ENCODE measurements at places on chromosomes 4 and X.
A peak's percentile ranks its signal among the peaks of the same experiment; 100 is the strongest.

GRCh38 chr4:138398322-138398721, 156.2 kb upstream of the SLC7A11 start:
- DNase-seq: no peak

GRCh38 chrX:134712272-134712671, 54.0 kb upstream of the PLAC1 start:
- no peak for DNase-seq

DNA sequence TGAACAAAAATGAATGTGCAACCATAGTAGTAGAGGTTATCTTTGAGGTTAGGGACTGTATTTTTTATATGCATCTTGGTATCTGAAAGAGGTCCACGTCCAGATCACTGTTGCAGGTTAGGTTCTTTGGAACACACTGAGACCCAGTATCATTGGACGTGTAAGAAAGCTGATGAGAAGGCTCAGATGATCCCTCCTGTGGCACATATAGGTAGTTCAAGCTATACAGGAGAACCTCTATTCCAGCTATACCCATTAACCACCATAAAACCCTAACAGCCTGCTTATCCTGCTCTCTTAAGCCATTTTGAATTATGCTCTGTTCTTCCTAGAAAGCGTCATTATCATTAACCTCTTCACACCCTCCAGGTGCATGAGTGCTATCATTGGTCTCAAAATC, 930.7 kb upstream of the HS3ST1 start:
- DNase-seq: no peak

GRCh38 chrX:123959281-123960063, 2.0 kb upstream of the STAG2 start:
- DNase-seq: no peak

DNA sequence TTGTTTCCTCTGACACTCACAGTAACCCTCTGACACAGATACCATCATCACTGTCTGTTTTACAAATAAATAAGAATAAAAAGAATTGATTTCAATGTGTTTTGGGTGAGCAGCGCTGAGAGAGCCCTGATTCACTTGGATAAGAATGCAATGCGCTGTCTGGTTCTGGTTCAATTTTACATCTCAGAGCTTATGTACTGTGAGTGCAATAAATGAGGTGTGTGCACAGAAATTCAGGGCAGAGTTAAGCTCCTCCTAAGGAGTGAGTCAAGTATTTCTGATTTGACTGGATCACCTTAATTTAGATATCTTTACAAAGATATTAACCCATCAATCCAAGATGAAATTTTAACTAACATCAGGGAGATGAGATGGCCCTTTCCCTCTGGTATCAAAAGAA, 11.2 kb downstream of the FAM9C start:
- DNase-seq: no peak

- DNase-seq: no peak
Observed at GRCh38 chr4:55138367-55138766, 13.0 kb upstream of the KDR start.

GRCh38 chr4:8646296-8647093, 53.9 kb downstream of the CPZ start:
- DNase-seq: no peak

GRCh38 chr4:176838601-176839433, 46.1 kb upstream of the VEGFC start:
- DNase-seq: no peak

DNA sequence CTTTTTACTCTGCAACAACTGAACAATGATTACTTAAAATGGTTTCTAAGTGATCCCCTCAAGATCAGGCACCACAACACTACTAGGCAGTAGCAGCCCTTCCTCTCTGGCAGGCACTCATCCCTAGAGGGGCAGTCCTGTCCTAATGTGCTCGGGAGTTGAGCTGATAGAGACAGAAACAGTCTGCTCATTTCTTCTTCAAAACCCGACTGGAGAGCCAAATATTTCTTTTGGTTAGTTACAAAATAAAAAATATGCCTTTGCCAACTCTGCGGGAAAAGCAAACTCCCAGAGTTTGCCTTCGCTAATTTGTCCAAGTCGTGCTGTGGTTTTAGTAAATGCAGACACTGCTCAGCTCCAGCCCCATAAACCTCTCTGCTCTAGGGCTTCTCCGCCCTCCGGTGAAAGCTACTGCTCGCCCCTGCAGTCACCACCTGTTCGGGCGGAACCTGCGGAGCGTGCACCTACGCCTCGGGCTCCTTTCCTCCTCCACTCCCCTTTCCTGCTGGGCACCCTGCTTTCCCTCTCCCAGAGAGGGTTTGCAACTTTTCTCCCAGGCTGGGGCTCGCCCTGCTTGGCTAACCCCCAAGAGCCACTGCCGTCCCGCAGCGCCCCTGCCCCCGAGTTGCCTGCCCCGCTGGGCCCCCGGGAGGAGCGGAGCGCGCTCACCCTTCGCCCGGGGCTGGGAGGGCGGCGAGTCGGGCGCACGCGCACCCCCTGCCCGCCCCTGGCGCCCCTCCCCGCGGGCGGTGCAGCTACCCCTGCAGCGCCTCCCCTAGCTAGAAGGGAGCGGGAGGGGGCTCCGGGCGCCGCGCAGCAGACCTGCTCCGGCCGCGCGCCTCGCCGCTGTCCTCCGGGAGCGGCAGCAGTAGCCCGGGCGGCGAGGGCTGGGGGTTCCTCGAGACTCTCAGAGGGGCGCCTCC, at the start of gene NPNT:
Gene NPNT, plus strand, starts transcription at position 812 of the 923 bp plus-strand sequence. CDS start 182 bp downstream, outside the sequence.
- DNase-seq: no peak

GRCh38 chr4:158827543-158827981, 58.7 kb downstream of the FNIP2 start:
- no peak for DNase-seq

GRCh38 chr4:151197247-151197646, 79.7 kb upstream of the PRSS48 start:
- no peak for DNase-seq

- no peak for DNase-seq
Observed at GRCh38 chr4:118968813-118969212, 80.2 kb downstream of the SYNPO2 start.

DNA sequence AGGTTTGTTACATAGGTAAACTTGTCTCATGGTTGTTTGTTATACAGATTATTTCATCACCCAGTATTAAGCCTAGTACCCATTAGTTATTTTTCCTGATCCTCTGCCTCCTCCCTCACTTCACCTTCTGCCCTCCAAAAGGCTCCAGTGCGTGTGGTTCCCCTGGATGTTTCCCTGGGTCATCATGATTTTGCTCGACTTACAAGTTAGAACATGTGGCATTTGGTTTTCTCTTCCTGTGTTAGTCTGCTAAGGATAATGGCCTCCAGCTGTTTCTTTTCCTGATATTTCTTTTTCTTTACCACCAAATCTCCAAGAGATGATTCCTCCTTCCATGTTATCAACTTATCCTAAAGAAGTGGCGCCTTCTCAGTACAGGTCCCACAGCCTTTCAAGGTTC, 543.1 kb upstream of the ADGRL3 start:
- no peak for DNase-seq

GRCh38 chr4:83556816-83557215, 20.9 kb downstream of the GPAT3 start:
- no peak for DNase-seq

DNA sequence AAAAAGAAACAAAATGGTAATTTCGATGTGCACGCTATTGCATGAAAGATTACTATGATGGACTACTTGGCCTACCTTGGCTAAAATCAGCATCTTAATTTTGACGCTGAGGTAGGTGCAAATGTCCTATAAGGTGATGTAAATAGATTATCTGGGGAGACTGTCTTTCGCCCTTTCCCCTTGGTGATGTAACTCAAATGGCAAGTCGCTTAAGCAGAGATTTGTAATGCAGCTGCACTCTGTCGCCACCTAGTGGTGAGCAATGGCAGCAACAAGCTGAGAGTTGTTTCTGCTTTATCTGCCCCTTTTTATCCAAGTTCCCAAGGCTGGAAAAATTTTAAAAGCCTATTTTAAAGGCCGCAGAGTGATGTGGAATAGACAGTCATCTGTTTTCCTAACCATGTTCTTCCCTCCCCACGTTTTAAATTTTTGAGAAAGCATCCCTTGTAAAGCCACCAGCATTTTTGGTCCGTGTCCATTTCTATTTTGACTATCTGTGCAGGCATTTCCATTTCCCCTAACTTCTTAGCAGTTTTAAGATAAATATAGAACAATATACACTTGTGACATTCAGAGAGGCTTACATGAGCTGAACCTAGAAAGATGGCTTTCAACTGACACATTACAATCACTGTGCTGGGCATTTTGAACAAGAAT, 62.4 kb upstream of the PDLIM3 start:
- DNase-seq: peak; percentile 56

GRCh38 chrX:11792461-11793421, 34.7 kb downstream of the MSL3 start:
- DNase-seq: peak; percentile 31

GRCh38 chr4:7885216-7886006, 54.2 kb downstream of the AFAP1 start:
- no peak for DNase-seq

GRCh38 chrX:13398839-13399238, 79.0 kb upstream of the ATXN3L start:
- no peak for DNase-seq

DNA sequence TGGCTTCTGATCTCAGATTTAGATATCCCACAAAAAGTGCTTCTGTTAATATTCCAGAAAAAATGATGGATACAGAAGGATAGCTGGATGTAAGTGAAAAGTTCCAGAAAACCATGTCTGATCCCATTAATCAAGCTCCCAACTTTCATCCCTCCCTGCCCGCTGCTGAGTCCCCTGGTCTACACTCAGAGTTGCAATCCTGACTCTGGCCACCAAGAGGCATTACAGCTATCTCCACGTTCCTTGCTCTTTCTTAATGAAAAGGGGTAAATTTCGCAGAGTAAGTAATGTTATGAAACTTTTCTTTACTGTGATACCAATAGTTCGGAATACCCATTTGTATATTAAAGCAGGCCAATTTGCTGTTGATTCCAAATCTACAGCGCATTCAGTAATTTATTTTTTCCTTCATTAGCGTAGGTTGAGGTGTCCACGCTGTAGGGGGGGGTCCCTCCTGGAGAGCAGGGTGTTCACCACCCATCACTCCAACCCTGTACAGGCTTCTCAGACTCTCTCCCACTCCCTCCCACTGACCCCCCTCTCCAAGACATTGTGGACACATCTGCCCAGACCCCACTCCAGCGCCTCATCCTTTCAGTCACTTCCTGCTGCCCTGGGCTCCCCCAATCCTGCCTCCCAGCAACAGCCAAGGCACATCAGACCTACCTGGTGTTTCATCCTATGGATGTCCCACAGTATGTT, 55.1 kb downstream of the RAB40A start:
- DNase-seq: no peak

GRCh38 chr4:13656569-13657405, 29.3 kb upstream of the BOD1L1 start:
- DNase-seq: peak; percentile 59

DNA sequence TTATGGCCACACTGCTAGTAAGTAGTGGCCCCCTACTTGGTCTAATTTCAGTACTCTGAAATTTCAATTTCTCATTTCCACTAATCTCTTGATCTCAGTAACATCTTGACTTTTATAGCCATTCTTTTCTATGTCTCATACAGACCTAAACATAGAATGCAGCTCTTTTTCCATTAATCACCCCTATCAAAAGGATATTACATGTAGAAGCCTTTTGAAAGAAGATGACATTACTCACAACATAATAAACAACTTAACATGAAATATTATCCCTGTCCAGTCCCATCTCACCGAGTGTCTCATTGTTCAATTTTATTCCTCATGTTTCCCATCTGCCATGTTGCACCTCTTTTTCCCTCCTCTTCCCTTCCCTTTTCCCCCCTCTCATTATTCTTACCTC, 81.1 kb upstream of the KLHL13 start:
- DNase-seq: no peak

- no peak for DNase-seq
Observed at GRCh38 chr4:108135549-108136209, 33.1 kb downstream of the LEF1 start.

DNA sequence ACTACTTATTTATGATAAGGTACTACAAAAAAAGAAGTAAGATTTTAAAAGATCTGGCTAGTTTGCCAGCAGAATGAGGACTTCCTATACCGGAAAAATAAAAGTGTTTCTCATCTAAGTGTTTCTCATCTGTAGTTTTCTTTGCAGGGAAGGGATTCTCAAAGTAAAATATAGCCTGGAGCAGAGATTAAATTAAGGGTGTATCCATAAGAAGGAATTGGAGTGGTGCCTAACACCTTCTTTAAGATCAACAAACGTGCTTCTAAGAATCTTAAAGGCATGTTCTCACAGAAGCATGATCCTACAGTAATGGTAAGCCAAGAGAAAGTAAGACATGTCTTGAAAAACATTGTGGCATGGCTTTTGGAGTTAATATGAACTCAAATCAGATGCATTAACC, 528.2 kb downstream of the GBA3 start:
- DNase-seq: no peak

- DNase-seq: no peak
Observed at GRCh38 chr4:89256203-89256800, 51.3 kb downstream of the GPRIN3 start.

DNA sequence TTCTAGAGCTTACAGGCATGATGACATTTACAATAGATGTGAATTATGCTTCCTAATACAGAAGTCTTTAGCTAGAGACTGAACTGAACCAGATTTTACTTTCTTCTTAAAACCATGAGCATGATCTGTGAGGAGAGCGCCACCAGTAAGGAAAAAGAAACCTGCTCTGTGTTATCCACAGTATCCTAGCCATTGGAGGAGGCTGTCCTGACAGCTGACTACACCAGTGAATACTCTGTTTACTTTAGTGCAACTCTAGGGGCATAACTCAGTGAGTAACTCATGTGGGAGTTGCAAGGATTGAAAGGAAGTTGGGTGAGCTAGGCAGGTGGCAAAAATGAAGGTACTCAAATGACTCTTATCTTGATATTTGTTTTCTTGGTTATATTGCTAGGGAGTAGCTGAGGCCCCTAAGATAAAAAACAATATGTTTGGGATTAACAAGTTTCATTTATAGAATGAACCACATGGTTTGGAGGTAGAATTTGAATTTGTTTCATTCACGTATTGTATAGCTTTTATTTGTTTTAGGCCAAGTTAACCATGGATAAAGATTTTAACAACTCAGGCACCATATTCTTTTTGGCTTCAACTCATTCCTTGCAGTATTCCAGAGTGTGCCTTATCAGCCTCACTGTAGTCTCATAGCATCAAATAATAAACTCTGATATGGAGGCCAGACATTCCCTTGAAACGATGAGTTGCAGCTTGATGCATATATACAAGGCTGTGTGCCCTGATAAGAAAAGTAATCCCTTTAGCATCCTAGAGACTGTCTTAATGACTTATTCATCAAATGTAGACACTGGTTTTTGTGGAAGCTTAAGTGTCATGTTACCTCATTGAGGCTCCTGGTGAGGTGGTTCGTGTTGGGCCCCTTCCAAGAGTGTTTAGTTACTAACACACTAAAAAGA, 2.5 kb downstream of the BMP3 start:
- no peak for DNase-seq

GRCh38 chr4:117941611-117942010, 92.7 kb upstream of the NDST3 start:
- DNase-seq: no peak
